ENCODE measurements at places on chromosomes 7 and 10.

DNA sequence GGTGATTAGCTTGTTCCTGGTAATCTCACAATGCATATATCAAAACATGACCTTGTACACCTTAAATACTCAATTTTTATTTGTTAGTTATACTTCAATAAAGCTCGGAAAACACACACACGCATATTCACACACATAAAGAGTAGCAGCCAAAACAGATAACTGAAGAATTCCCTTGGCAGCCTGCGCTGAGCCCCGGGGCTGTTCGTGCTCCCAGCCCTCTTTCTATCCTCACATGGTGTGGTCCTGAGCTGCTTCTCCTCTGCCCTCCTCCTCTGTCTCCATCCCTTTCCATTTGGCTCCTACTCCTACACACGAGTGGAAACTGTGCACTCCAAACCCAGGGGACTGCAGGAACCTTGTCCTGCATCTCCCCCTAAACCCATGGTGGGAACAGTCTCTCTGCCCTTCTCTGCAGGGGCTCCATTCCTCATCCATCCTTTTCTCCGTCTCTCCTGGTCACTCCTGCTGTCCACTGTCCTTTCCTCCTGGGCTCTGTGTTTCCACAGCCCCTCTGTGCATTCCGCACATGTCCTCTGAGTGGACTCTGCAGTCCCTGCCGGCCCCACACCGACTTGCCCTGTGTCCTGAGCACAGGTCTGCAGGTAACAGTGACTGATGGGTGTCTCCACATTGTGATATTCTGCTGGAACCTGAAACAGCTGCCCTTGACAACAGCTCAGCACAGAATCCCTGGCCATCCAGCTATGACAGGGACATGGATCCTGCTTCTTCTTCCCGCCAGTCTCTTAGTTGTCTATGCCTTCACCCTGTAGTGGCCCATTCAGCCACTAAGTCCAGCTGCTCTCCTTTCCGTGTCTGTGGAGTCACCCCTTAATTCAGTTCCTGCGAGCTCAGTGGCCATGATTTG is 216.8 kb upstream of the ZNF32 start:
- DNase-seq: no peak

DNA sequence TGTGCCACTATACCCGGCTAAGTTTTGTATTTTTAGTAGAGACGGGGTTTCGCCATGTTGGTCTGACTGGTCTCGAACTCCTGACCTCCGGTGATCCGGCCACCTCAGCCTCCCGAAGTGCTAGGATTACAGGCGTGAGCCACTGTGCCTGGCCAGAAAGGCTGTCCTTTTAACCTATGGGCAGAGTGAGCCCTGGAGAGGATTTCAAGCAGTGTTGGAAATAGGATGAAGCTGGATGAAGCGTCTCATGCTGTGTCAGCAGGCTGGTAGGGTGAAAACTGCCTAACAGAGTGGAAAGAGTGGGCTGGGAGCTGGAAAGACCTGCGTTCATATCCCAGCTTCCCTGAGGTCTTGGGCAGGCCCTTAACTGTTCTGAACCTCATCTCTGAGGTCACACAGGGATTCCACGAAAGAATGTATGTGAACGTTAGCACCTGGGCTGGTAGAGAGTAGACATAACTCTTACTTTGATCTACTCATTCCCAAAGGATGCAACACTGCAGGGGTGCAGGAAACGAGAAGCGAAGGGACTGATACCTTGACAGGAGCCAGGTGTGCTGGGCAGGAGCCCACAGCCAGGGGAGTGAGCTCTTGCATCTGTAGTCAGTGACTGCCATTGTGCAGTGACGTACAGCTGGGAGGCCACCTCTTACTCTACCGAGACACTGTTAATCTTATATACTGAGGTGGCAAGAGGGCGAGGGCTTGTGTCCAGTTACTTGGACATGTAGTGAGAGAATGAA is 34.1 kb downstream of the WBP1L start:
- no peak for DNase-seq

DNA sequence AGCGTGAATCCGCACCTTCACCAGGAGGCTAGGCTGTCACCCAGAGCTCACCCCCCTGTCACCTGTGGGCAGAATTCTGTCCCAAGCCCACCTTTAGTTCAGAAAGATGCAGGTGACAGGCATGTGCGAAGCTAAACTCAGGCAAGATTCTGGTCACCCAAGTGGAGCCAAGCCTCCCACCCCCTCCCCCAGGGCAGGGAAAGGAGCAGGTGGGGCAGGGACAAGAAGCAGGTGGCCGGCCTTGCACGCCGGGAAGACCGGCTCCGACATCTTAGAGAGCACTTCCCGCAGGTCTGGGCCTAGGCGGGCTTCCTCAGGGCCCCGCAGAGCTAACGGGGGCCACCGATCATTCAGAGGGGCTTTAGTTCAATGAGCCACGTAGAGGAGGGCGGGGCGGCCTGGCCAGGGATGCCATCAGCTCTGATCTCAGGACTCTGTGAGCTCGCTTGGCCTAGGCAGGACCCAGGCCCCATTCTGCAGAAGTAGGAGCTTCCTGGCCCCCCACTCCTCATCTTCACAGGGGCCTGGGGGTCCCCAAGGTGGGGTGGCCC is 19.9 kb downstream of the UNCX start:
- no peak for DNase-seq

DNA sequence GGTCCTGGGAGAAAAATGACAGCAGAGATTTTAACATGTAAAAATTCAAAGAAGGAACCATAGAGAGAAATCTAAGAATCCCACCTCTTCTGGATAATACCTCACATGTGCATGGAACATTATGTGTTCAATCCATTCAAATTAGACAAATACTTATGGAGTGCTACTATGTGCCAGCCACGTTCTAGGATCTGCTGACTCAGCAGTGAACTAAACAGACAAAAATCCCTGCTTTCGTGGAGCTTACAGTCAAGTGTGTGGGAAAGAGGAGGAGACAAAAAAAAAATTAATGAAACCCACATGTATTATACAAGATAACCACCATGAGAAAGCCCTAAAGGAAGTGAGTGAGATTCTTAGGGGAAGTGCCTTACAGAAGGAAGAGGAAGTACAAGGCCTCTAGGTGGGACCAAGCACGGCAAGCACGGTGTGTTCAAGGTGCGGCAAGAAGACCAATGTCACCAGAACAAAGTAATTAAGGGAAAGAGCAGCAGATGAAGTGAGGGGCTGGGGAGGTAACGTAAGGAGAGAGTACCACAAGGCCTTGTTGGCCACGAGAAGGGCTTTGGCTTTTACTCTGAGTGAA is 71.0 kb downstream of the SLC25A13 start:
- DNase-seq: no peak

- no peak for DNase-seq
Measured at GRCh38 chr10:17128261-17128660, 1.4 kb downstream of the CUBN start.

DNA sequence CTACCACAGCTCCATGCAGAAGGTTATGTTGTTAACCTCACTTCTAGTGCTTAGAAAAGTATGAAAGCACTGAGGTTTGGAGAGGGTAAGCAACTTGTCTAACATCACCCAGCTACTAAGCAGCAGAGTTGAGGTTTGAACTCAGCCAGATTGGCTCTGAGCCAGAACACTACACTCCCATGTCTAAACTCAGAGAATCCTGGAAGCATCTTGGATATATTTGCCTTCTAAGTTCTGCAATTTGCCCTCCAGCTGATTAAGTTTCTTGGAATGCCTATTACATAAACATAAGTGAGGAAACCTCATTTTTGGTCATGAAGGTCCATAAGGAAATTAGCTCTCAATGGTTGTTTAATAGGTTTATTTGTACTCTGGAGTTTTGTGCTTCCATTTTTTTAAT is 78.1 kb upstream of the PHYHIPL start:
- DNase-seq: no peak

DNA sequence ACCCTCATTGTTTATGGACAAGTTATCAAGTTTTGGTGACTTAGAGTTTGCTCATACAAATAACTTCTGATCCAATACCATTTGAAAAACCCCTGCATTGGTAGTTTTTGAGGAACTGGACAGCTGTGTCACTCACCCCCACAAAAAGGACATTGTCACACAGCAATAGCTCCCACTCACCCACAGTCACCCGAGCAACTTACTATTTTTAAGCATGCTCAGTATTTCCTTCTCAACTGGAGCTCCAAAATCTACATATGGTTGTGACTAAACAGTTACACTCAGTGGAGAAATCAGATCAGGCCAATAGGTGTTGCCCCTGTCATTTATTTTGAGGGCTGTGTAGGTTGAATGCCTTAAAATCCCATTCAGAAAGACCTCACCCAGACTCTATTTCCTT is 165.2 kb upstream of the AUTS2 start:
- no peak for DNase-seq
